Anterior cingulate cortex (tissue), 58 donors: ENCODE measurements at places on chromosomes 5 and 9.

- no peak for DNase-seq
These were observed 132.6 kb downstream of the SPOCK1 start for GRCh38 chr5:137366526-137366925.

- no peak for DNase-seq
These were observed 35.5 kb downstream of the PIP5K1B start for GRCh38 chr9:68740561-68740960.

- no peak for DNase-seq
These were observed 16.4 kb downstream of the SH3GLB2 start for GRCh38 chr9:129011761-129012181.

DNA sequence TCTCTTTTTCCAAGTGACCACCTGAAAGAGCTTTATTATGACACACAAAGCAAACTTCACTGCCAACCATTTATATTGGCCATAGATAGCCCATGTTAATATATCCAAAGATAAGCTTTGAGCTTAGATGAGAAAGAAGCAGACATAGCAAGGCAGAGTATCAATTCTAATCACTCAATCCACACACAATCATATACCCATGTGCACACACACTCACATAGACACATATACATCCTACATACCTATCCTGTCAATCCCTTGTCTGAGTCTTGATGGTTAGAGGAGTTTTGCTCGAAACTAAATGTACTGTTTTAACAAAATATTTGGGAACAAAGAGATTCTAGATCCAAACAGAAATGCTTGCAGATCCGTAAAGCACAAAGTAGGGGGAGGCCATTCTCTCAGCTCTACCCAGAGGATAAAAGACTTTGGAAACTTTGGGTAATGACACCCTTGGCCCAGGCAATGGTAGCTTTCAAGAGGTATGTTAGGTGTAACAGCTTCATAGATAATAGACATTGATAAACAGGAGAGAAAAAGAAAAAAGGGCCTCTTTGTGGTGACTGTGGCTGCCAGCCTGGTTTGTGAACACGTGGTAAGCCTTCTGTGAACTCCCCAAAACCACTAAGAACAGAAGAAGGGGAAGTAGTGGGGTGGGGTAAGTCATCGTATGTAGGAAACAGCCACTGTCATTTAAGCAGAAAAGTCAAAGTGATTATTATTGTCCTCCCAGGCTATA, 121.6 kb downstream of the TLR4 start:
- DNase-seq = no peak

DNA sequence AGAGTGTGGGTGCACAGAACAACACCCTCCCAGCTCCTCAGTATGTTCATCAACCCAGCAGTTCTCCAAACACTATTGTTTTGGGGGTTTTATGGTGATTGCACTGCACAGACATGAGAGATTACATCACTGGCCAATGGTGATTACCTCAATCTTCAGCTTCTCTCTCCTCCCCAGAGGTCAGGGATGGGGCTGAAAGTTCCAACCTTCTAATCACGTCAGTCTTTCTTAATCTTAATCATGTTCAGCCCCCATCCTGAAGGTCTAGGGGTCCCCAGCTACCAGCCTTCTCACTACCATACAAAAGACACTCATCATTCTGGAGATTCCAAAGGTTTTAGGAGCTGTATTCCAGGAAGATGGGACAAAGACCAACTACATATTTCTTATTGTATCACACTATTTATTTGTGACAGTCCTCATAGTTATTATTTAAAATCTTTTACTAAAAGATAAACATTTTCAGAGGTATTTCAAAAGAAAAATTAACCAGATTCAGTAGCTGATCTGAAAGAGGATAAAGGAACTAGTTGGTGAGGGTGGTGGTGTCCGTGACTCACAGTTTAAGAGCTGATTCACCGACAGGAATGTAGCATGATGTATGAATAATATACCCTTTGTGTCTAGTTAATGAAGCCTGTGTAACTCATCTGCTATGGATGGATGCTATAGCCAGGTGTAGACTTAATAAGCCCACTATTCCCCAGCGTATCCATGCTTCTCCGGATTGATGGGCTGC, 35.6 kb downstream of the RASEF start:
- no peak for DNase-seq

DNA sequence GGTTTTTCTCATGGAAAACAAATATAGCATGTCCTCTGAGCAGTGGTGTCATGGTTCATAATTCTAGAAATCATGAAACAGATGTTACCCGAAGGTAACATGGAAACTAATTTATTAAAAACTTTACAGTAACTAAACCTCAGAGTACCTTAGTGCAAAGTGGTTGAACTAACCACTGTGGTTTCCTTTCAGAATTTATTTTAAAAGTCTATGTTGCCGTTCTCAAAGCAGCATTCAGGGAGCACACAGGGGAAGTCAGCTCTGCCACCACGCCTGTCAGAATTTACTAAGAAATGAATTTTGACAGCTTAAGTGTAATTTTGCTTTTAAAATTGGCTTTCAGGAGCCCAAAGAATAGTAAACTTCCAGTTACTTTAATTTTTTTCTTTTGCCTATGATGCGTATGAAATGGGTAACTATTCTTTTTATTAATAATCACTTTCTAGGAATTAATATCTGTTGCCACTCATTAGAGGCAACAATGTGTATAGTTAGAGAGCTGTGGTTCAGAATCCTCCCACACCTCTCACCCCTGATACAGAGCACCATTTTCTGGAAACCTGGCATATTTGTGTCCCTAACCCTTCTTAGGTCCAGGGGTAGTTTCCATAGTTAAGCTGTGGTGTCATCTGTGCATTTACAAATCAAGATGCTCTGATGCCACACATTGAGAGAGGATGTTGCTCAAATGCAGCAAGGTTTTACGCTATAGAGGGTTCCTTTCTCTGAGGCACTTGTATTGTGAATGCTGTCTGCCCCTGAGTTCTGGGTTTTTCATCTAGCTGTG, 202.6 kb downstream of the ZSWIM6 start:
- no peak for DNase-seq

- no peak for DNase-seq
These were observed 107.2 kb downstream of the PDE4D start for GRCh38 chr5:59786334-59786805.

DNA sequence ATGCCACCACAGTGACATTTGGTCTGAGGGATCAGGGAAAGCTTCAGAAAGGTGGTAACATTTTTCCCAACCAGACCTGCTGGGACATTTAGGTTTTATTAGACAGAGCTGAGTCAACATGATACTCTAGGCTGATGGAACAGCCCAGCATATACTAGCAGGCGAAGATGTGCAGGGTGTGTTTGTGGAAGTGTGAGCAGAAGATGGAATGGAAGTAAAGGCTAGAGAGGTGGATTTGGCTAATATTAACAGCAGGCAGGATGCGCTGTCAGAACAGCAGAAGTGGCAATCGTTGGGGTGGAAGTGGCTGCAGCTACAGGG, 340.6 kb downstream of the ASTN2 start:
- no peak for DNase-seq

DNA sequence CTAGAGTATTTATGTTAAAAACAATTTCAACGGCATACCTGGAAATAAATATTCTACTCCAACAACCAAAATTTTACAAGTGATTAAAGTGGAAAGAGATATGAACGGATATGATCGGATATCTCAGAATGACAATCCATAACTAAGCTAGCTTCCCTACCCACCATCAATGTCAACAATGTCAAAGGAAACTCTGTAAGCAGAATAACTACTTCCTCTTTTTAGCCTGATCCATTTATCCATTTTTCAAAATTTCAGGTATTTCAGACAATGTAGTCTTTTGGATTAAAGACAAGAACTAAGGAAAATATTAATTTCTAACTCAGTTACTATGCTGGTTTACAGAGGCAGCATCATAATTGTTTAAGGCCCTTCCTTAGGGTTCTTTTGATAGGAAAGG, 188.7 kb downstream of the DENND1A start:
- no peak for DNase-seq

GRCh38 chr9:96135076-96135752, 166.8 kb downstream of the HSD17B3 start:
- no peak for DNase-seq

DNA sequence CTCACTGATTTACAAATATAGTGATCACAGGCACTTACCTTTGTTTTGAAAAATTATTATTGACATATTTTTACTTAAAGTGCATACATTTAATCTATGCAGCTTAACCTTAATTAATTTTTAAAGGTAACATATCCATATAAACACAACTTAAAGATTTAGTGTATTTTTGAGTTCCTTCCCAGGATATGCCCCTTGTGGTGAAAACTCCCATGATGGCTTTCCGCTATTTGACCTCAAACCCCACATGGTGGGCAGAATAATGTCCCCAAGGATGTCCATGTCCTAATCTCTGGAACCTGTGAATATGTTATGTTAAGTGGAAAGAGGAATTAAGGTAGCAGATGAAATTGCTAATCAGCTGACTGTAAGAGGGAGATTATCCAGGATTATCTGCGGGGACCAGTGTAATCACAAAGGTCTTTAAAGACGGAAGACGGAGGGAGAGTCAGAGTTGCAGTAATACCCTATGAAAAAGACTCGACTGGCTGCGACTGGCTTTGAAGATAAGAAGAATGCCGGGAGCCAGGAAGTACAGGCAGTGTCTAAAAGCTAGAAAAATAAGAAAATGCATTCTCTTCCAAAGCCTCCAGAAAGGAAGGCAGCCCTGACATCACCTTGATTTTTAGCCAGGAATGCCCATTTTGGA, 193.9 kb downstream of the ICE1 start:
- DNase-seq = no peak

DNA sequence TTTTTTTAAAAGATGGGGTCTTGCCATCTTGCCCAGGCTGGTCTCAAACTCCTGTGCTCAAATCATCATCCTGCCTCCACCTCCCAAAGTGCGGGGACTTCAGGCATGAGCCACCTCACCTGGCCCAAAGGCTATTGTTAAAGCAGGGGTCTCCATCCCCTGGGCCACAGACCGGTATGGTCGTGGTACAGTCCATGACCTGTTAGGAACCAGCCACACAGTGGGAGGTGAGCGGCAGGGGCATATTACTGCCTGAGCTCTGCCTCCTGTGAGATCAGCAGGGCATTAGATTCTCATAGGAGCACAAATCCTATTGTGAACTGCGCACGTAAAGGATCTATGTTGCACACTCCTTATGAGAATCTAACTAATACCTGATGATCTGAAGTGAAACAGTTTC, 7.3 kb upstream of the NOL6 start:
- DNase-seq = no peak

DNA sequence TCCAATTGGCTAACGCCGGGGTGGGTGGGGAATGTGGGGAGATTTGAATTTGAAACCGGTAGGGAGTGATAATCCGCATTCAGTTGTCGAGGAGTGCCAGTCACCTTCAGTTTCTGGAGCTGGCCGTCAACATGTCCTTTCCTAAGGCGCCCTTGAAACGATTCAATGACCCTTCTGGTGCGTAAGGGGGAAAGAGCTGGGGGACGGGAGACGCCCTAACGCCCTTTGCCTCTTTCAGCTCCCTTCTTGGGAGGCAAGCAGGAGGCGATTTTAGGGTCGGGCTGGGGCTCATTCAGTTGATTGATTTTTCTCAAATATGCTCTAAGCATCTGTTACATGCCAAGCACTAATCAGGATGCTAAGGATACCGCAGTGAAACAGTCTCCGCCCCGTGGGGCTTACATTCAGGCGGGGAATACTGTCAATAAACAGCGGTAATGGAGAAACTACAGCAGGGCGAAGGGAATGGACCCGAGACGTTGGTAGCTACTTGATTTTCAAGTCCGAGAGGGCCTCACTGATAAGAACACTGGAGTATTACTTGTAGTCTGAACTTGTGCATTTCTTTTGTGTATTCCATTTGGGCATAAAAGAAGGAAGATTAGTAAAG, at the start of gene HMMR:
TSS of gene HMMR (plus strand) at position 71 of the 610 bp plus-strand sequence. CDS start at position 132, 61 bp downstream.
- DNase-seq = no peak

GRCh38 chr9:12843735-12844134, 68.9 kb downstream of the LURAP1L start:
- no peak for DNase-seq

DNA sequence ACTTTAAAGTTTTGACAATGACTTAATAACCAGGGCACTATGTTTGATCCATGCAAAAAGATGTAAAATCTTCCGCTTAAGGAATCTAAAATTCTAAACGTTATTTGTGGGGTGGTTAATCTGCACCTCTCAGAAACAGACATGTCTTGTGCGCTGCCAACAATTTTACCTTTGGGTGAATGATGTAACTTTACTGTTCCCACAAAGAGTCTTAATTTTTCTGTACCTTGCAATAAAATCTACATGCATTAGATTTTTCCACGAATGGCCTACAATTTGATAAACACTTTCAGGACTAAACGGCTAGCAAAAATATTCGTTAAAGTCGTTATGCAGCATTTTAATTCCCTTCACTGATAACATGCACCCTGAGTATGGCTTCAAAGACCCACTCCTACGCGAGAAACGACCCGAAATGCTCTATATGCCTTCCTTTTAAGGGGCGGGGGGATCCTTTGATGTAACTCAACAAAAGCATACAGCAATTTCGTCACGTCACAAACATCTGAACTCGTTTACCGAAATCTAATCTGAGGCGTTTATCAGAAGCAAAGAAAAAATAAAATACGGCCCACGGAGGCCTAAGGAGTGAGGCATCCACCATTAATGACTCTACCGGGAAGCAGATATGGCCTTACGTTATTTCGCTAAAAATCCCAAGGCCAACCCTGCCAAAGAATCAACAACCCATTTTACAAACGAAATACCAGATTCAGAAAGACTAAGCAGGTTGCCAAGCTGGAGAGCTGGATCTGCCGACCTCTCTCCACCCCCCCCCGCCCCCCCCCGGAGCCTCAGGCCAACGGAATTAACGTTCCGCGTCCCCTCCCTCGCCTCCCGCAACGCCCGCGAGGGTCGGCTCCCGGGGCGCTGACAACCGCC, 621 bp downstream of the AK6 start:
- DNase-seq = no peak

DNA sequence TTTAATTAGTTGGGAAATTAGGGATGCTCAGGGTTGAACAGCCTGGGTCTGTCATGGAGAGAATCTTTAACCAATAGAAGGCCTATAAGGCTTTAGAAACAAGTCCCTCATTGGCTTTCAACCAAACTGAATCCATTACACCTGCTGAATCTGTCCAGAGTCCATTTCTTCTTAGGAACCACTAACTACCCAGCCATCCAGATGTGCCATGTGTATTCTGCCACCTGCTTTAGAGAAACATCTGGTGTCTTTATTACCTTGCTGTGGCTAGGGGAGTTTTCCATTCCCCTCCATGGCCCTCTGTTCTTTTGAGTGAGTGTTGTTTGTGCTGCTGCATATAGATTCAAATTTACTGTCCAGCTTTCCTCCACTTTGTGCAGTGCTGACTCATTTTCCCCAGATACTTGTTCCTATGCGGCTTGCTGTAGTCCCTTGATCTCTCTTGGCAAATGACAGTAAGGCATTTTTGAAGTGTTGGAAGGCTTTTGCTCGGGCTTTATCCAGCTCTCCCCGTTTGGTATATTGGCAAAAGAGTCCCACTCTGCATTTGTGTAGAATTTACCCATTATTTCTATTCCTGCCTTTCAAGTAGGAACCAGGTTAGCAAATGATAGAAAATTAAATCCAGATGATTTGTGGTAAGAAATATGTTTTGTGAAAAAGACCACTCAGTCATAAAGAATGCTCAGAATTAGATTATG, 54.6 kb downstream of the NLN start:
- no peak for DNase-seq

- DNase-seq = no peak
These were observed 53.8 kb upstream of the EDIL3 start for GRCh38 chr5:84438456-84438855.
